Stimulated activated CD4-positive, alpha-beta T cell treated with anti-CD3 and anti-CD28 coated beads, Interleukin-4, amount 100 ng/mL, for 4 hours (primary cell): ENCODE measurements at places on chromosomes 12 and 14.

GRCh38 chr12:7039403-7039802, 21.1 kb upstream of the C1S start:
- DNase-seq = no peak

GRCh38 chr14:36300337-36300736, 20.1 kb downstream of the MBIP start:
- DNase-seq = no peak

DNA sequence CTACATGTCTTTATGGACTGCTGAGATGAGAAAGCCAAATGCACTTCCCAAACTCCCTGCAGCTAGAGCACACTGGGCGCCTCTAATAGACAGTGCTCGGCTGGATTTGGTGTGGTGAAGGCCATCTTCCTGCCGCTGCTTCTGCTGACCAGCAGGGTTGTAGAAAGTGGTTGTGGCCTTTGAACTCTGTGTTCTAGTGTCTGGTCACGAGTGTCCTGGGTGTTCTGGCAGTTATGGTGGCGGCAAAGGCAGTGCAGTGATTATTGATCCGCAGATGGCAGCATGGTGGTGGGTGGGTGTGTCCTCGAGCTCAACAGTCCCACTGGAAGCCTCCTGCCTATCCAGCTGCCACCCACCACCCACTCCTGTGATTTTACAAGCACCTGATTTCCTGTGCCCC, 43.4 kb downstream of the SMIM41 start:
- no peak for DNase-seq

- DNase-seq = no peak
These were observed 105.1 kb downstream of the PRIMA1 start for GRCh38 chr14:93683226-93683625.

DNA sequence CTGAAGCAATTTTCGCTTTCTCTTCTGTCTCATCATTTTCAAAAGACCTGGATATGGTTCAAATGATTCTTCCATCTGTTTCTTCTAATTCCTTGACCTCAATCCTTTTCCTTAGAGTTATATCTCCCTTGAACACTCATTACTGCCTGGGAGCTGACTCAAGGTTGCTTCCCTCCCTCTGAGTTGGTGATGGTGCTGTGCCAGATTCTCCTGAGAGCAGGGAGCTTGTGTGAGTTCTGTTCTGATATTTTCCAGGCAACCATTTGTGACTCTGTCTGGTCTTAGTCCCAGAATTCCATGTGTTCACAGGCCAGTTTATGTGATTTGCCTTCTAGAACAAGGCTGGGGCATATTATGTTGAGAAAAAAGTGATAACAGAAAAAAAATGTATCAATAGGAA, 505.1 kb upstream of the SYT1 start:
- DNase-seq = no peak

DNA sequence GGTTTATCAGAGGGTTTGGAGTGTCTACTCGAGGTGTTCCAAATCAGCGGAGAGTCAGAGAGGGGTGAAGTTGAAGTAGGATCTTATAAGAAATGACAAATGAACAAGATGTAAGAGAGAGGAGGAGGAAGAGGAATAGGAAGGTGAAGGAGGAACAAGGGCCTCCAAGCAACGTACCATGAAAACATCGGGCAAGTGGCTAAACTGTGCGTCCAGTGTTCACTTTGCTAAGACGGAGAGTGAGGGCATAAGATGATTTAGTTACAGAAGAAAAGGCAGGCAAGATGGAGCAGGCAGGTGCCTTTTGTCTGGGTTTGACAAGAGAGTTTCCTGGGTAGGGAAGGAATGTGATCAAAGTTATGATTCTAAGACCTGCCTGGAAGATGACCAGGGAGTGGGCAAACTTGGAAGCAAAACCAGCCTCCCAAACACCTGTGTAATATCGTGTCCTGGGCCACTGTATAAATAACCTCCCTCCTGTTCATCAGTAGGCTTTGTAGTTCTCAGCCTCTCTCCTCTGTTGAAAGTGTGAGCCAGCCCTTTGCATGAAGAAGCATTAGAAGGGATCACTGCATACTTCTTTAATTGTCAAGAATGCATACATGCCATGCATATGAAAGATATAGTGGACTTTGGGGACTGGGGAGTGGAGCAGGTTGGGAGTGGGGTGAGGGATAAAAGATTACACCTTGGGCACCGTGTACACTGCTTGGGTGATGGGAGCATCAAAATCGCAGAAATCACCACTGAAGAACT, 111.4 kb downstream of the ZFP36L1 start:
- DNase-seq = no peak

- DNase-seq = no peak
These were observed 14.5 kb upstream of the ADSS1 start for GRCh38 chr14:104709387-104710039.

DNA sequence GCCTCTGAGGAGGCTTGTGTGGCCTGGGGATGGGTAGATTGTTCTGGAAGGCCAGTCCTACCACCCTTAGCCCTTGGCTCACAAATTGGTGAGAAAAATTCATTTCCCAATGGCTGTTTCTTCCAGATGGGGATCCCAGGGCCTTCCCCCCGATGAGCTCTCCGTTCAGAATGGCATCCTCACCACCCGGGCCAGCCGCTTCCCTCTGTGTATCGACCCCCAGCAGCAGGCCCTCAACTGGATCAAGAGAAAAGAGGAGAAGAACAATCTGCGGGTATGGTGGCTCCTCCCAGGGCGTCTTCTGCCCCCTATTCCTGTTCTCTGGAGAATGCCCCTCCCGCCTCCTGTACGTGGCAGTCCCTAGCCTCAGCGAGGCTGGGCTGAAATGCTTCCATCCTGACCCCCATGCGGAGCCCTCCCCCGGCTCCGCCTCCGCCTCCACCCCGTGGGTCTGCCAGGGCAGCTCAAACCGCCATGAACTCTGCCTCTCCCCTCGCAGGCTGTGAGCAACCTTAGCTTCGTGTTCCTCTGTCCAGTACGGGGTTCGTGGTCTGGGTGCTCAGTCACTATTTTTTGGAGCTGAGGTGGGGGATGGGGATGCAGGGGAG, 57.8 kb downstream of the CCDC92 start:
- DNase-seq = no peak

DNA sequence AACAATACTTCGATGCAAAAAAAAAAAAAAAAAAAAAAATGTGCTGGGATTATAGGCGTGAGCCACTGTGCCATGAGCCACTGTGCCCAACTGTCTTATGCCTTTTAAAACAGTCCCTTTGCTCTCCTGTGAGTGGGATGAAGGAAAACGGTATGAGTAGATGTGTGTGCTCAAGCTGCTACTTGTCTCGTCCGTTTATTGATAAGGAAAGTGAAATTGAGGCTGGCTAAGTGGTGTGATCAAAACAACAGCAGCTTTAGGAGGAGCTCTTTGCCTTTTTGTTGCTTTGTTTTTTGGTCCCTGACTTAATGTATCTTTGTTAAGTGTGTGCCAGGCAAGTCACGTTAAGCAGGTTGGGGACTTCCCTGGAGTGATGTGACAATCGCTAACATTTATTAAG, 275.9 kb downstream of the TMEM132C start:
- DNase-seq = no peak

GRCh38 chr12:14185427-14186192, 179.9 kb upstream of the ATF7IP start:
- DNase-seq = no peak

GRCh38 chr14:35147186-35147585, 24.8 kb downstream of the PRORP start:
- no peak for DNase-seq

DNA sequence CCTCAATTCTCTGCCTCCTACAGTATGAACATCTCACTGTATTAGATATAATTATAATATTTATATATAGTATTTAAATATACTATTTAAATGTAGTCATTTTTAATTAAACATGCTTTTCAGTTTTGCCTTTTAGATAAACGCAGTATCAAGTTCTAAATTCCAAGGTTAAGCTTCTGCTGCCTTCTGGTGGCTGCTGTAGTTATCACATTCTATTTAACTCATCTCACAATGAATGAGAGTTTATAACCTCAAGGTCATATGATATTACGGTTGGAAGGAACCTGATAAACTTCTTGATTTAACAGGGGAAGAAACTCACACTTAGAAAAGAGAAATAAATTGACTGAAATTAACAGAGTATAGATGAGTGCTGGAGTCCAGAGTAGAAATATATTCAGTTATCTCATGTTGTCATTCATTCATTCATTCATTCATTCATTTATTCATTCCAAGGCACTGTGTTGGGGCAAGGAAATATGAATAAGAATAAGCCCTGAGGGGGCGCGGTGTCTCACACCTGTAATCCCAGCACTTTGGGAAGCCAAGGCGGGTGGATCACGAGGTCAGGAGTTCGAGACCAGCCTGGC, 31.9 kb downstream of the GUCY2C start:
- no peak for DNase-seq

- no peak for DNase-seq
These were observed 1012.8 kb upstream of the FBXO33 start for GRCh38 chr14:40445020-40445419.

- no peak for DNase-seq
These were observed 2.3 kb upstream of the GPX2 start for GRCh38 chr14:64944861-64945260.

GRCh38 chr12:49279706-49280159, 14.9 kb downstream of the TUBA1C start:
- DNase-seq = no peak
